ENCODE measurements at places on chromosomes 7 and 10.

- DNase-seq = no peak
Observed at GRCh38 chr10:70476249-70477035, 2.1 kb upstream of the PALD1 start.

DNA sequence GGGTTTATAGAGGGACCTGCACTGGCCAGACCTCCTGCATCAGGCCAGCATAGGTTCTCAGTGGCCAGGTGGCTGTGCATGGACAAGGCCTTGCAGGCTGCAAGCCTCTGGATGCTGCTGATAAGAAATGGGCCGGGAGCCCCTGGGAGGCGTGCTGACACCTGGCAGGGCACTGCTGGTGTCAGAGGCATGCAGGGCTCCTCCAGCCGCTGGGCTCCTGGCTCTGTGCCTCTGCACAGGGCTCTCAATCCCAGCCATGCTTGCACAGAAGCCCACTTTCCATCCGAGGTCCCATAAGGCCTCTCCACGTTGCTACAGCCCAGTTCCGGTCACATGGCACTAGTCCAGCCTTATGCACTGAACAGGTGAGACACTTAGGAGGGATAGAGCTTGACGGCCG, 27.3 kb downstream of the ANTXRL start:
- DNase-seq = no peak

- no peak for DNase-seq
Observed at GRCh38 chr10:24307696-24308485, 99.0 kb downstream of the KIAA1217 start.

GRCh38 chr7:98970016-98970615, 91.8 kb downstream of the TRRAP start:
- no peak for DNase-seq

DNA sequence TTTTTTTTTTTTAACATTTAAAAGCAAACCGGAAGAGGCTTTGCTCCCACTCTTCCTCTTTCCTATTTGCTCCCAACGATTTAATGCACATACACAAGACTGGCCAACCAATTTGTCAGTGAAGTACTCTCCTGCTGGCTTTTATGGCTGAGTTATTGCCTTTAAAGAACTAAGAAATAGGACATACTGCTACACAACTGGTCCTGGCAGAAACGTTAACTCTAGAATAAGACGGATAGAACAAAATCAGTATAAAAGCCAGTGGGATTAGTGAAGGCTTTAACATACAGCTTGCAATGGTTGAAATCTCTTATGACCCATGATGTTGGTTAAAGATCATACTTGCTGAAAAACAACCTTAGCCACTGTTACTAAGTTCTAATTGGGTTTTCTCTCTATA, 47.2 kb downstream of the PDE1C start:
- DNase-seq = no peak

GRCh38 chr7:36040679-36041078, 112.4 kb upstream of the EEPD1 start:
- no peak for DNase-seq

DNA sequence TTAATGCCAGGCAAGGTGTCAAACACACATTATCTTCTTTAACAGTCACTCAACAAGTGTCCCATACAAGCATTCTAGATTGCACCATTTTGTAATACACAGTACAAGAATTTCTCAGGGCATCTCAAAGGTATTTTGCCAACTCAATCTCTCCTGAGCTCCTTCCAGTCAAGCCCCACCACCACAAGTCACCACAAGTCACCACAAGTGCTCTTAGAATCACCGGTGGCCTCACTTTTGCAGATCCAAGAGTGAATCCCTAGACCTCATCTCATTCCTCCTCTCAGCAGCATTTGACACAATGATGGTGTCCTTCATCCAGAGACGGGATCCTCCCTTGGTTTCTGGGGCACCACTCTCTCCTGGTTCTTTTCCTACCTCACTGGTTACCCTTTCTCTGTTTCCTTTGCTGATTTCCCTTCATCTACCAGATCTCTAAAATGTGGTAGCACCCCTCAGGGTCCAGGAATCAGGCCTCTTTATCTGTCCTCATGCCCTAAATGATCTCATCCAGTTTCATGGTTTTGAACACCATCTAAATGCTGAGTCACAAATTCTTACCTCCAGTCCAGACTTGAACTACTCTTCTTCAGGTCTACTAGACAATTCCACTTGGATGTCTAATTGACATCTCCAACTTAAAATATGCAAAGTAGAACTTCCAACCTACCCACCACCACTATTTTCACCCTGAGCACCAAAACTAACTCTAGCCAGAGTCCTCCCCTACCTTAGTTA, 26.9 kb downstream of the VPS41 start:
- no peak for DNase-seq

Measured in GM18507 (cell line).